ENCODE measurements at places on chromosomes 2 and 18. TPM values are rescaled to one million over a fixed set of nuclear protein-coding genes. Genes with fewer than 3 reads are reported as not detected.

UGT1A10 gene
- not detected for total RNA-seq

TDRD15 gene
- not detected for total RNA-seq

GRCh38 chr18:31042406-31043181, at the start of gene DSC3:
DSC3 (minus strand) TSS chr18:31042742; CDS start chr18:31042660, 82 bp downstream.
- DNase-seq, result peak; percentile 49

DNA sequence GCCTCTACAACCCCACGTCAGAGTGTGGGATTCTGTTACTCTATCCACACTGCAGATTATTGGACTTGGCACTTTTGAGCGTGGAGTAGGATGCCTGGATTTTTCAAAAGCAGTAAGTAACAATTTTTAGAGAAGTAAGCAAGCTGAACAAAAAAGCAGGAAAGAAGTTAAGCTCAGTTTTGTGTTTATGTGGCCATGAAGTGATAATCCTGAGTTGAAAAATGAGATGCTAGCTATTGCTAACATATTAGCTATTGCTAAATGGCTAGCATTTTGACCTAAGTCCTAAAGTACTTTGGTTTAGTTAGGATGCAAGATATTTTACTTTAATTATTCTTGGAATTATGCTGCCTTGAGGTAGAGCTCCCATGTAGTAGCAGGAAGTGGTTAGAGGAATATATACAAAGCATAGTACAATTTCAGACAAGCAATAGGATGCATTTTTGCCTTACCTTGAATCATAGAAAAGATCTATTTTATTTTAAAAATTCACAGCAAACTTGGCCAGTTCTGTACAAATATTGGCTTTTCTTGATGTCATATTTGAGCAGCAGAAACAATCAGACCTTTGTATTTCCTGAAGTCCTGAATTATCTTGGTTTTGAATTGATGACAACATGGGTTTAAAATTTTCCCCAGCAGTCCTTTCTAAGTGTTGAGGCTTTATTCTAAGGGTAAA, 74.6 kb downstream of the COX7A2L start:
- DNase-seq, result no peak

GRCh38 chr2:135840601-135841000, 3.6 kb upstream of the LCT start:
- no peak for DNase-seq

DNA sequence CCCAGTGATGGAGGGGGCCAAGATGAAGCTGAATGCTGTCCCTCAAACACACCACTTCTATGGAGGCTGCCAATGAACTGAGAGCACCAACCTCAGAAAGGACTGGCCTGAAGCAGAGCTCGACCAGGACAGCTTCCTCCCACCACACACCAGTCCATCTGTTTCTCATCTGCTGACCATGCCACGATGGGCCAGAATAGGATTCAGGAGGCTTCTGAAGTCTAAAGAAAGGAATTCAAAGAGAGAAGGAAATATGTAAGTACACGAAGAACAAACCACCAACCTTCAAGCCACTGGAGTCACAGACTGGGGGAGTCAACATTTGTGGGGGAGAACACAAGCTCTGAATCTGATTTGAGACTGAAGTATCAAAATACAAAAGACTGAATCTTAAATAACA, 157.6 kb upstream of the CCDC68 start:
- DNase-seq, result no peak

DNA sequence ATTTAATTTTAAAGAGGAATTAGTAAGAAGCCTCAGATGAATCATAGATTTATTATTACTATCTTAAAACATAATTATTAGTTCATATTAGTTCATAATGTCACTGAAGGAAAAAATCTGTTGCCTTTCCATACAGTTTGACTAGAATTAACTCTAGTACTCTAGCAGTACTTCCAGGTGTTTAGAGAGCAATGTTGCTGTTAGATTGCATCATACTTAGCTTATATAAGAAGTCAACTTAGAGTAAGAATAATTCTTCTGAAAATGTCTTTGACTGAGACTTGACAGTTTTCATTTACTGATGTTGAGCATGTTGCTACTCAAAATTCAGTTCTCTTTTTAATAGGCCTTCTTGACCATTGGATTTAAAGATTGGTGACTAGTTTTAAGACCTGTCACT, 4.7 kb downstream of the RAB3GAP1 start:
- no peak for DNase-seq

GRCh38 chr2:67412424-67412823, 15.3 kb downstream of the ETAA1 start:
- no peak for DNase-seq

GRCh38 chr2:190105554-190105953, 43.0 kb upstream of the MSTN start:
- no peak for DNase-seq

All from pancreas (tissue), 10 donors.